ENCODE measurements at places on chromosomes 1 and 21. TPM values are rescaled to one million over a fixed set of nuclear protein-coding genes. Genes with fewer than 3 reads are reported as not detected.

The FAM177B gene
- total RNA-seq: not detected

The B3GALT2 gene
- not detected for total RNA-seq

GRCh38 chr1:2087766-2088165 lies 37.6 kb downstream of the PRKCZ start:
- no peaks in the 10 kb centered on the region for H3K27me3 ChIP-seq
- DNase-seq: no peak
- H3K4me3 ChIP-seq: no peak overlapping the region

- H3K4me1 ChIP-seq: no peaks in the 10 kb centered on the region
- no peak overlapping the region for H3K27ac ChIP-seq
- DNase-seq: no peak
- no peak overlapping the region for H3K4me3 ChIP-seq
- no peaks in the 10 kb centered on the region for H3K27me3 ChIP-seq
- no peaks in the 10 kb centered on the region for H3K36me3 ChIP-seq
Observed at GRCh38 chr1:200240656-200241055, 169.2 kb downstream of the ZNF281 start.

DNA sequence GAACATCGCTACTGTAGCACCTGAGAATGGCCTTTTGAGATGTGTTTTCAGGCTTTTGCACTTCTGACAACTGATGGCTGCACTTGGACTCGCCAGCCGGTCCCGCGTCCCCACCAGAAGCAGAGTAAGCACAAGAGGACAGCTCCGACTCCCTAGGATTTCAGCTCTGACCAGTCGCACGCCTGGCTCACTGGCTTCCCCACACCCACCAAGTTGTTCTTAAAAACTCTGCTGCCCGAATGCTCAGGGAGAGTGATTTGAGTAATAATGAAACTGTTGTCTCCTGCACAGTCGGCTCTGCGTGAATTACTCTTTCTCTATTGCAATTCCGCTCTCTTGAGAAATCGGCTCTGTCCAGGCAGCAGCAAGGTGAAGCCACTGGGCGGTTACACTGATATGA lies 40.2 kb upstream of the NLRP3 start:
- H3K4me1 ChIP-seq: peaks cover 9% of the 10 kb centered on the region
- peak; percentile 63 for DNase-seq
- H3K27ac ChIP-seq: peak overlapping the region; percentile 83
- peak overlapping the region; percentile 75 for H3K4me3 ChIP-seq

GRCh38 chr1:229224308-229224707 lies 46.6 kb upstream of the RAB4A start:
- no peak overlapping the region for H3K27ac ChIP-seq
- H3K4me1 ChIP-seq: peaks cover 4% of the 10 kb centered on the region
- DNase-seq: no peak
- H3K27me3 ChIP-seq: no peaks in the 10 kb centered on the region
- H3K36me3 ChIP-seq: no peaks in the 10 kb centered on the region
- H3K4me3 ChIP-seq: no peak overlapping the region

- H3K36me3 ChIP-seq: no peaks in the 10 kb centered on the region
- H3K4me3 ChIP-seq: no peak overlapping the region
- DNase-seq: no peak
- no peak overlapping the region for H3K27ac ChIP-seq
- H3K4me1 ChIP-seq: peaks cover 3% of the 10 kb centered on the region
Observed at GRCh38 chr1:205008896-205009295, 34.1 kb upstream of the CNTN2 start.

DNA sequence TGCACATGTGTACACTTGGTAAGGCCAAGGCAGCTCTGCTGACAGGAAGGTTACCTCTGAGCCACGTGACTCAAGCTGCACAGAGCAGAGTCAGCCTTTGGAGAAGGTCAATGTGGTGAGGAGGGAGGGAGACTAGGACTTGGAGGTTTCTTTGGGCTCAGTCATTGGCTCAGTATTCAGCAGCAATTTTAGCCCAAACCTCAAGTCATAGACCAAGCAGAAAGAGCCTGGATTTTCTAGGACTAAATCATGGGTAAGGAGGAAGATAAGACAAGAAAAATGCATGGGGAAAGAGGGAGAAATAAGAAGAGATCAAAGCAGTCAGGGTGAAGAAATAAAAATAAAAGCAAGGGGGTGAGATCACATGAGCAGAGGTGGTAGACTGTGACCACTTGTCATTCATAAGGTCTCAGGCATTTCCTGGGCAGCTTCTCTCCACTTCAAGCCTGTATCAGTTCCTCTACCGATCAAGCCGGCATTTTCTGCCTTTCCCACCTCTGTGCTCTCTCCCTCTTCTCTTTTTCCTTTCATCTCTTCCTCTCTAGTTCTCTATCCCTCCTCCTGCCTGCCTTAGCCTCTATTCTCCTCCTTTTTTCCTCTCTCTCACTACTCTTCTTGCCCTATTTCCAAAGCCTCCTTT lies 51.7 kb upstream of the DUSP10 start:
- H3K27ac ChIP-seq: no peak overlapping the region
- no peak for DNase-seq
- H3K27me3 ChIP-seq: no peaks in the 10 kb centered on the region

DNA sequence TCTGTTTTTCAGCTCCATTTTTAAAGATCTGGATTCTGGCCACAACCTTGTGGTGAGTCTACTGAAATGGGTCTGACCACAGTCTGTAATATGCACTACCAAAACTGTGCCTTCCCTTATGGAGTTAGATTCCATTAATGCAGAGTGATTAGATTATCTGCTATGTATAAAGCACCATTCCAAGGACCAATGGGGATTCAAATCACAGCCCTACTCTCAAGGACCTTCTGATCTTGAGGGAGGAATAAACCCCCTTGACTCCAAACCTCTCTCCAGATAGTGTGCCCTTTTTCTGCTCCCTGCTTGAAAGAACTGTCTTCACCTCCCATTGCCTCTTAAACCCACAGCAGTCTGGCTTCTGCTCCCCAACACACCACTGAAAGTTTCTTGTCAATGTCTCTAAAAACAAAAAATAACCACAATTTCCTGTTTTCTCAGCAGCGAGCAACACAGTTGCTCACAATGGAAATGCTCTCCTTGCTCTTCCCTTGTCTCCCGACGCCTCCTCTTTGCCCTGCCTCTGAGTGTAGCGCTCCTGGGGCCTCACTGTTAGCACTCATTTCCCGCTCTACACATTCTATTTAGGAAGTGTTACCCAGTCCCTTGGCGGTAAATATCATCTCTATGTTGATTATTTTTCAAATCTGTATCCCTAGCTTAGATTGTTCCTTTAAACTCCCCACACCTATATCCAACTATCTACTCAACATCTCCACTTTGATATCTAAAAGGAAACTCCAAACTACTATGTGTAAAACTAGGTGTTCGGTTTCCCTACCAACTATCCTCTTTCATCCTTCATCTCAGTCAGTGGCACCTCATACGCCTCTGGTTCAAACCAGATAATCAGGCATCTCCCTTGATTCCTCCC lies 13.6 kb downstream of the PCNX2 start:
- H3K4me3 ChIP-seq: no peak overlapping the region
- H3K27ac ChIP-seq: no peak overlapping the region
- peaks cover 26% of the 10 kb centered on the region for H3K36me3 ChIP-seq
- H3K27me3 ChIP-seq: no peaks in the 10 kb centered on the region
- H3K4me1 ChIP-seq: peaks cover 11% of the 10 kb centered on the region

DNA sequence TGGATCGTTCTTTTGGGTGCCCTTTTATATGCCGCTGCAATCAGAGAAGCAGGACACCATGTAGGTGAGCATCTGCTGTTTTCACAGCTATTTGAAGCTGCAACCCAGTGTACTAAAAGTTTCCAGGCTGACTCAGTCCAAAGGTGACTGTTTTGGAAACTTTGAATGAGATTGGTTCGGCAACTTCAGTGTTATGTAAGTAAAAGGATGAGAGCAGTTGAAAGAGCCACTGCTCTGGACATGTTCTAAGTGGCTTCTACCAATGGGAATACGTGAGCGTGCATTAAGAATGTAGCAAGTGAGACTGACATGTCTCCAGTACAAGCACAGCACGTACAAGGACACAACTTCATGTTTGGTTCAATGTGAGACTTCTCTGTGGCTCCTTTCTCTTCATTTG lies 55.6 kb downstream of the DDR2 start:
- peaks cover 4% of the 10 kb centered on the region for H3K4me1 ChIP-seq
- no peak overlapping the region for H3K27ac ChIP-seq
- H3K36me3 ChIP-seq: no peaks in the 10 kb centered on the region
- no peak for DNase-seq

The MYOCOS gene
- 0.13 TPM for total RNA-seq

DNA sequence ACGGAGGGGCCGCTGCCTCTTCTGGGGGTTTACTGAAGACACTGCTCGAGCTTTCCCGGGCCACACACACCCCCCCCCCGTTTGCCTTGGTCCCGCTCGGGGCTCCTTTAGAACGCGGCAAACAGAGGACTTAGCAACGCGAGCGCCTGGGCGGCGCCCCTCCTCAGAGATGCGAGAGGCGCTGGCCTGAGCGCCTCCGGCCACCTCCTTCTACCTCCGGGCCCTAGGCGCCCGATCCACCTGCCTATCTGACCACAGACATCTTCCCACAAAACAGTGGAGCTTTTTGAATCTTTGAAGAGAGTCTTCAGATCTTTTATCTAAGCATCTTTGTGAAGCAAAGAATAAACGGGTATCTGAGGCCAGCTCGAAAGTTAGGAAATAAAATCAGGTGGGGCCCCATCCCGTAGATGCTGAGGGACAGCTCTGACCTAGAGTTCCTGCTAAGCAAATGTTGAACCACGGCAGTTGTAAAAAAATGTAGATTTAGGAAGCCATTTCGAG lies 436 bp upstream of the TTLL7 start:
- H3K36me3 ChIP-seq: no peaks in the 10 kb centered on the region
- peak; percentile 88 for DNase-seq
- H3K4me3 ChIP-seq: peak overlapping the region; percentile 81
- H3K4me1 ChIP-seq: no peaks in the 10 kb centered on the region
- H3K27me3 ChIP-seq: peaks cover 13% of the 10 kb centered on the region

DNA sequence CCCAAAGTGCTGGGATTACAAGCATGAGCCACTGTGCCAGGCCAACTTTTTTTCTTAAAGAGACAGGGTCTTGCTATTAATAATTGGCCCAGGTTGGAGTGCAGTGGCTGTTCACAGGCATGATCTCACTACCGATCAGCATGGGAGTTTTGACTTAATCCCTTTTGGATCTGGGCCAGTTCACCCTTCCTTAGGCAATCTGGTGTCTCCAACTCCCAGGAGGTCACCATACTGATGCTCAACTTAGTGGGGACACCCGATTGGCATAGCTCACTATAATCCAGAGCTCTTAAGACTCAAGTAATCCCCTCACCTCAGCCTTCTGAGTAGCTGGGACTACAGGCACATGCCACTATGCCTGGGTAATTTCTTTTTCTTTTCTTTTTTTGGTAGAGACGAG lies 64.2 kb upstream of the SCYL3 start:
- no peak overlapping the region for H3K27ac ChIP-seq
- no peaks in the 10 kb centered on the region for H3K36me3 ChIP-seq
- H3K4me3 ChIP-seq: no peak overlapping the region
- H3K27me3 ChIP-seq: no peaks in the 10 kb centered on the region
- no peaks in the 10 kb centered on the region for H3K4me1 ChIP-seq

DNA sequence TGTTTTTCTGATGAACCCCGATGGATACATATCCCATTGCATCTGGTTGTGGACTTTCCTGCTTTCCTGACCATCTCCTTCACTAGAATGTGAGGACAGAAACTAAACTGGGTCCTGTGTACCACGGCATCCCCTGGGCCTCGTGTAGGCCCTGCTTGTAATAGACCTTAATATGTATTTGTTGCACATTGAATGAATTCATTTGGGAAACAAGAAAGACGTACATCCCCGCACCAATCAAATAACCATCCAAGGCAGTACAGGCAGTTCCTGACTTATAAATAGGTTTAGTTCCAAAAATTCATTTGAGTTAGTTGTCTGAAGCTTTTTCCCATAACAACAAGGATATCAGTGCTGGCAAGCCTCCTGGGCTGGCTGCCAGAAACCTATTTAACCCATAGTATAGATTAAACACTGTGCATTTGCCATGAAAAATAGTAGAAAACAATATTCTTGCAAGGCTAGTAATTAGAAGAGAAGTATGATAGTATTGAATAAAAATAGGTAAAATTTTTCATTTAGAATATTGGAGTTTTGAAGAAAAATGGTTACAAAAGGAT lies 81.8 kb upstream of the CD34 start:
- DNase-seq: no peak
- H3K4me3 ChIP-seq: no peak overlapping the region
- no peaks in the 10 kb centered on the region for H3K4me1 ChIP-seq
- no peaks in the 10 kb centered on the region for H3K36me3 ChIP-seq
- no peak overlapping the region for H3K27ac ChIP-seq
- H3K27me3 ChIP-seq: no peaks in the 10 kb centered on the region

The TAF12 gene
- 23.6 TPM for total RNA-seq

DNA sequence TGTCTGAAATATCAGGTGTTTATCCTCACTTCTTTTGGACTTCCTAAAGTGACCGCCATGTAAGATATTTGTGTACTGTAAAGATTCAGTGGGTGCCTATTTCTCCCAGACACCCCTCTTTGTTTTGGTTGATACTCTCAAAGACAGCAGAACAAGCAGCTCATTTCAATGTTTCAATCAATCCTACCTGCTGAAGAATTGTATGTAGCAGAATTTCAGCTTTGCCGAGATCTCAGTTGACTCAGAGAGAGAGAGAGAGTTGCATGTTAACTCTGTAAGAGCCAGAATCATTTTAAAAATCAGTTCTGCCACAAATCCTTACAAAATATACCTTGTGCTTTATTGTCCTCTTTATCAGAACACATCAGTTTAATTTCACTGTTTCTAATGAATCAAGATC lies 987.3 kb downstream of the ADGRL2 start:
- no peaks in the 10 kb centered on the region for H3K27me3 ChIP-seq
- H3K36me3 ChIP-seq: peaks cover 17% of the 10 kb centered on the region
- H3K4me1 ChIP-seq: no peaks in the 10 kb centered on the region
- DNase-seq: no peak
- no peak overlapping the region for H3K4me3 ChIP-seq

DNA sequence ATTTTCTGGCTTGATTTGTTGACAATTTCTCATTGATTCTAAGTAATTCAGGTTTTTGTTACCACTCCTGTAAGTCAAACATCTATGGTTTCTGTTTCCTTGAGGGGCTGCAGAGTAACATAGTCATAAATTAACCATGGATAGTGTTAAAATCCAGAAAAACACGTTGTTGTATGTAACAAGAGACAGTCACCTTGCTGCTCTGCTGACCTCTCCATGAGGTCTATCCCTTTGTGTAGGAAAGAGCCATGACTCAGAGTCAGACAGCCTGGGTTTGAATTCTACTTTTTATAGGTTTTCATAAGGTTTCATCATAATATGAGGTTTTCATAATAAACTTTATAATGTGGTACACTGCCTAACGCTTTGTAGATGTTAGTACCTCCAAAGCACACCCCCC lies 27.6 kb upstream of the NBL1 start:
- no peak overlapping the region for H3K4me3 ChIP-seq
- H3K4me1 ChIP-seq: peaks cover 5% of the 10 kb centered on the region
- no peak overlapping the region for H3K27ac ChIP-seq
- DNase-seq: no peak
- no peaks in the 10 kb centered on the region for H3K27me3 ChIP-seq

DNA sequence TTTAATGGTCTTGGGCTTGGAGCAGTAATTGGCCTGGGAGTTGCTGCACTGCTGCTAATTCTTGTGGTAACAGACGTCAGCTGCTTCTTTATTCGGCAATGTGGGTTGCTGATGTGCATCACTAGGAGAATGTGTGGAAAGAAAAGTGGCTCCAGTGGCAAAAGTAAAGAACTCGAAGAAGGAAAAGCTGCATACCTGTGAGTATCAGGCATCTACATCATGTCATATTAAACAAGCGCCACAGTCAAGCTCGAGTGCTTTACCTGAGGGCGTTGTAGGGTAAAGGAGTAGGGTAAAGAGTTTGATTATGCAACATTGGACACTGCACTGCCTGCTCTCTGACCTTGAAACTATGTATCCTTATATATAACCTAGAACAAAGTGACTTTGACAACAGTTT lies 510.6 kb downstream of the NCAM2 start:
- no peaks in the 10 kb centered on the region for H3K4me1 ChIP-seq
- H3K4me3 ChIP-seq: no peak overlapping the region
- no peak overlapping the region for H3K27ac ChIP-seq
- no peaks in the 10 kb centered on the region for H3K36me3 ChIP-seq
- no peaks in the 10 kb centered on the region for H3K27me3 ChIP-seq
- no peak for DNase-seq
